ENCODE measurements at places on chromosomes 16 and 17.

- no peak for DNase-seq
Observed at GRCh38 chr17:74078363-74078941, 125.0 kb upstream of the RPL38 start.

DNA sequence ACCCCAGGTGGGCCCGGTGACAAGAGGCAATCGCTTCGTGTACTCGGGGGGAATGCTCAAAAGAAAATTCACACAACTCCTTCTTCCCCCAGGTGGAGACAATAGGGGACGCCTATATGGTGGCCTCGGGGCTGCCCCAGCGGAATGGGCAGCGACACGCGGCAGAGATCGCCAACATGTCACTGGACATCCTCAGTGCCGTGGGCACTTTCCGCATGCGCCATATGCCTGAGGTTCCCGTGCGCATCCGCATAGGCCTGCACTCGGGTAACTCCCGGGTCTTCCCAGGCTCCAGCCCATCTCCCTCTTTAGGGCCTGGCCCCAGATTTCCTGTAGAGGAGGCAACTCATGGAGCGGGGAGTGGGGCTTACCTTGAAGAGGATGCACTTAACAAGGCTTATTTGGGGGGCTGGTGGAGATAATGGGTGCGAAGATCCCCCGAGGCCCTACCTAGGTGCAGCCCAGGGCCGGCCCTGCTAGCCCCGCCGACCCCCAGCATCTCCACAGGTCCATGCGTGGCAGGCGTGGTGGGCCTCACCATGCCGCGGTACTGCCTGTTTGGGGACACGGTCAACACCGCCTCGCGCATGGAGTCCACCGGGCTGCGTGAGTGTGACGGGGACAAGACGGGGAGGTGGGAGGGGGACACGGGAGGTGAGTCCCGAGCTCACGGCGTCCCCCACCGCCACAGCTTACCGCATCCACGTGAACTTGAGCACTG is 13.0 kb downstream of the GUCY2D start:
- no peak for DNase-seq

DNA sequence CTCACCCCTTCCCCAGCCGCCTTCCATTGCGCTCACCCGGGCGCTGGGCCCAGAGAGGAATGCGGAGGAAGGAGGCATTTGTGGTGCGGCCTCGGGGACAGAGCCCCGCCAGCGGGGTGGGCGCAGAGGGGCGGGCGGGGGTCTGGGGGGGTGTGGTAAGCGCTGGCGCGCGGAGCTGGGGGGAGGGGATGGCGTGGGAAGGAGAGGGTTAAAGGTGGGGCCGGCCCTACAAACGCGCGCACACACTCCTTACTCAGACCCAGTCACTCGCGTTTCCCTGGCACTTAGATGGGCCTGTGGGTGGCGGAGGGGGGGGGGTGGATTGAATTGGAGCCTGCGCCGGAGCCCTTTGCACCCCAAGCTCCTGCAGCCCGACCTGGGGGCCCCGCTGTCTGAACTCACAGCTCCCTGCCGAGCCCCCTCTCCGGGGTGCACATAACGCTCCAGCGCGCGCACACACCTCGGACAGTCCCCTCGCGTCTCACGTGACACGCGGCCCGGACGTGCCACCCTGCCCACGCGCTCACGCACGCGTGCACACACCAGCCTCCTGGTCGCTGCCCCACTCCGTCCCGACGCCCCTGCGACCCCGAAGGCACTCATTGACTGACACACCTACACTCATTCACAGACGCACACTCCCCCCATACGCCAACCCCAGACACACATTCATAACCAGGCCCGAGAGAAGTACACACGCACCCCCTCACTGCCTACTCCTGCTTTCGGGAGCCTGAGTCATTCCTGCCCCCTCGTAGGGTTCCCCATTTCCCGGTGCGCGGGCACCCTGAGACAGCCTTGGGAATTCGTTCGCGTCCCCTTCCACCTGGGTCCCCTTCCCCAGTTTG is 844 bp downstream of the TBKBP1 start:
- DNase-seq = peak; percentile 42

GRCh38 chr16:19815418-19815817 is 69.2 kb downstream of the GPRC5B start:
- DNase-seq = no peak

DNA sequence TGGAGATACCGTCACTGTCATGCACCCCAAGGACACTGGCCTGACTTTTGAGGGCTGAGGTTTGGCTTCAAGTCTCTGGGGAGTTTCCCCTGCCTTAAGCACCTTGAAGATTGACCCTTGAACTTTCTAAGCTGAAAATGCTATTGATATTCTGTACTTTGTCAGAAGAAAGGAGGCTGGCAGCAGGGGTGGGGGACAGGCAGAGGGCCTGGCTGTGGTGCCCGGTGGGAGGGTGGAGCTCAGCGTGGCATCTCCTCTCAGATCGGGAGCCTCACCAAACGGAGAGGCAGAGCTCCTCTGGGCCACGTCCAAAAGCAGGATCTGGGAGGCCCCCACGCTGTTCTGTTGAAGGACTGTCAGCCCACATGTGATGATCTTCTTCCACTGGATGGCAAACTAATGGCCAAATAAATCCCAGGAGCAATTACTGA is 305.2 kb upstream of the IRX3 start:
- no peak for DNase-seq

DNA sequence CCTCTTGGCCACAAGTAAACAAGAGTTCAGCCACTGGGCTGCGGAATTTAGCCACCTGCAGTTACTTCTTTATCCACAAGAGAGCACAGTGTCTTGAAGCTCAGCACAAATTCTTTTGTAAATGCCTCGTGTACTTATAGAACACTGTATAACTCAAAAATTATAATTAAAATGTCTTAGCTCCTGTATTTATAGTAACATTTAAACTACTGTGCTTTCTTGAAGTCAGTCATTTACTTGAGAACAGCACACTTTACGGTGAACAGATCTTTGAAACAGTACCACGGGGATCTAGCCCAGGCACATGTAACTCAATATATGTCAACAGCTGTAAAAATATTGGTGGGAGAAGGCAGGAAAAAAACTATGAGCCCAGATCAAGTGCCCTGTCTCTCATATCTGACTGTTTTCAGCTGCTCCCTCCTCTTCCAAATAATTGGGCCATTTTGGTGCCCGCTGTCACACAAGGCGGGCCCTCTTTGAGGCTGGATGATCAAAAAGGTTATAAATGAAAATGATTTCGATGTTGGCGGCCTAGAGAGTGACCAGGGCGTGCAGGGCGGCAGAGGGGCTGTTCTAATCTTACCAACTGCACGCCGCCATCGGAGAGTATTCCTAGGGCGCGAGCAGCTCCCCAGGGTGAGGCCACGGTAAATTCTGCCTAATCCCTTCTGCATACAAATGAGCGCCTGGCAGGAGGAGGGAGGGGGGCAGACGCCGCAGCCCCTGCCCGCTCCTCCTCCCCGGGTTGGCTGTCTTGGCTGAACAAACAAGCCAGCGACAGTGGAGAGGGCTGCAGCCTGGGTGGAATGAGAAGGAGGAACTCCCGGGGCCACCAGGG is 183.2 kb downstream of the C16orf78 start:
- no peak for DNase-seq

GRCh38 chr17:18031955-18032354 is 7.0 kb downstream of the ATPAF2 start:
- DNase-seq = no peak

GRCh38 chr17:39305978-39306377 is 80.2 kb upstream of the STAC2 start:
- DNase-seq = no peak

DNA sequence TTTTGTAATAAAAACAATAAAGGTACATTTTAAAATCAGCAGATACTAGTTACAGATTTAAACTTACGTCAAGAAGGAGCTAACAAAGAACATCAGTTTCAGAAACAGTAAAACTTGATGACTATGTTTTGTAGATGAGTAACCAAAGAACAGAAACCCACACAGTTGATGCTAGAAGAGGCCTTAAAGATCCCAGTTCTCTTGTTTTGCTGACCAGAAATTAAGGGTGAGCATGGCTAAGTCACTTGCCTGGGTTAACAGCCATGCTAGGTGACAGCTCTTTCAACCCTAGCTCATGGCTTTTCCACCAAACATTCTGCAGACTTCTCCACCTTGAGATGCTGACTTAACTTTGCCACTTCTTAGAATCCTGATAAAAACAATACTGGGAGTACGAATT is 26.4 kb downstream of the STX8 start:
- no peak for DNase-seq

DNA sequence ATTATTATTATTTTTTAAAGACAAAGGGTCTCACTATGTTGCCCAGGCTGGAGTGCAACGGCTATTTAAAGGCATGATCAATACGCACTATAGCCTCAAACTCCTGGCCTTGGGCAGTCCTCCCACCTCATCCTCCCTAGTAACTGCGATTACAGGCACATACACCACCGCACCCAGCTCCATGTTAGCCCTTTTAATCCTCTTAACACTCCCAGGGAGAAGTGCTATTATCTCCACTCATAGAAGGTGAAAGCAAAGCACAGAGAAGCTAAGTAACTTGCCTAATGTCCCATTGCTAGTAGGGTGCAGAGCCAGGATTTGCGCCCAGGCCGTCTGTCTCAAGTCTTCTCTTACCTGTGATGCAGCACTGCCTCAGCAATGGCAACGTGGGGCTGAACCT is 5.0 kb downstream of the HAS3 start:
- no peak for DNase-seq

GRCh38 chr17:42669705-42669976 is 7.2 kb downstream of the PLEKHH3 start:
- DNase-seq = no peak

DNA sequence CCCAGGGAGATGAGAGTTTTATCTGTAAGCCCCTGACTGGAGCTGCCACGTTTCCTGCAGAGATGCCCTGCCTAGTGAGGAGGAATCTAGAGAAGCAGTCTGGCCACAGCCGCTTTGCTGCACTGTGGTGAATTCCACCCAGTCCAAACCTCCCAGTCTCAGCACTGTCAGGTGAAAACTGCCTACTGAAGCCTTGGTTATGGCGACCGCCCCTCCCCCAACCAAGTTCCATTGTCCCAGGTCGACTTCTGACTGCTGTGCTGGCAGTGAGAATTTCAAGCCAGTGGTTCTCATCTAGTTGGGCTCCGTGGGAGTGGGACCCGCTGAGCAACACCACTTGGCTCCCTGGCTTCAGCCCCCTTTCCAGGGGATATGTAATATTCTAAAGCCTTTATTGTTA is 10.2 kb upstream of the LYZL6 start:
- DNase-seq = no peak

DNA sequence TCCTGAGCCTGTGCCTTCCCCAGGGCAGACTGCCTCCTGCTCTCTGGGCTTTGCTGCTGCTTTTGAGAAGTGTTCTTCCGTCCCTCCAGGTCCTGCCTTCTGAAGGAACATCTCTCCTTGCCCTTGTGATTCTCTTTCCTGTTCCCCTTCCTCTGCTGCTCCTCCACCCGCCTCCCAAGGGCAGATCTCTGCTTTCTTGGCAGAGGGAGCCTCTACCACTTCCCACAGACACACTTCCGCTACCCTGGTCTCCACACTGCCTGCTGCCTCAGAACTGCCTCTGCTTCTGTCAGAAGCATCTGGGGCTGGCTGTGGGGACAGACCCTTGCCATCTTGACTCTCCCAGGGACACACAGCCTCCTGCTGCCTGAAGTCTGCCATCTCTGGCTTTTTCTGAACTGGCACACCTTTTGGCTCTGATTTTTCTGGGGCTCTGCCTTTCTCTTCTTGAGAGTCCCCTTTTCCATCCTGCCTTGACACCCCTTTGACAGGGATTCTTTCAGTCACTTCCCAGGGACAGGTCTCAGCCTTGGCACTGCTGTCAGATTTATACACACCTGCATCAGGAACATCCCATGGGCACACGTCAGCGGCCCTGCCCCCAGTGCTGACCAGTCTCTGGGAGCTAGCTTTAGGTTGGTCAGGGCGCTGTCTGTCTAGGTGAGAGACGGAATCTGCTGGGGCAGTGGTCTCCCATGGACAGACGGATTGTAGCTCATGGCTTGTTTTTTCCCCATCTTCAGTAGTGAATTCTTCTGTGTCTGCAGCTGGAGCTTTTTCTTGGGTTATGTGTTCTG is 16.6 kb downstream of the GPR179 start:
- peak; percentile 55 for DNase-seq

DNA sequence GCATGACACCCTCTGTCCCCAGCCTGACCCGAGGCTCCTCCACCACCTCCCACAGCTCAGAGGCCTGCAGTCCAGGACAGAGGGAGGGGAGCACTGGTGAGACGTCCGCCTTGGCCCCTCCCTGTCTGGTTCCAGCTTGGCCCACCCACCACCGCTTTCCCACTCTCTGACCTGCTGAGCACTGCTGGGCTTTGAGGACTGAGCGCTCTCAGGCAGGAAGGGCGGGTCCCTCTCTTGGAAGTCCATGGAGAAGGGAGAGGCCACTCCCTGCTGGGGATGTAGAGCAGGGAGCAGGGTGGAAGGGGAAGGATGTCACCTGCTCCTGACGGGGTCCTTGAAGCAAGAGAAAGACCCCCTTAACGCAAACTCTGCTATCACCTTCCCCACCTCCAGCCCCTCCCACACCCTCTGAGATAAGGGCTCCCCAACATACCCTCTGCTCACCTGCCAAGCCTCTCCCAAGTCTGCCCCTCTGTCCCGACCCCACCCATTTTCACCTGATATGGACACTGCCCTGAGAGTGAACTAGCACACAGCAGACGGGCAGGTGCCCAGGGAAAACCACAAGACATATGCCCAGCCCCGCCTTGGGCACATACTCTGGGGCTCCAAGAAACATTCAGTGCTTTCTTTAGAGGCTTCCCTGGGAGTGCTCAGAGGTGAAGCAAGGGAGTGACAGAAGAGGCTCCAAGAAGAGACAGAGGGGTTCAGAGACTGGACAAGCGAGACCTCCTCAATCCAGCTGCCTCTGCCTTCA is 1.4 kb downstream of the OSBPL7 start:
- DNase-seq = no peak

DNA sequence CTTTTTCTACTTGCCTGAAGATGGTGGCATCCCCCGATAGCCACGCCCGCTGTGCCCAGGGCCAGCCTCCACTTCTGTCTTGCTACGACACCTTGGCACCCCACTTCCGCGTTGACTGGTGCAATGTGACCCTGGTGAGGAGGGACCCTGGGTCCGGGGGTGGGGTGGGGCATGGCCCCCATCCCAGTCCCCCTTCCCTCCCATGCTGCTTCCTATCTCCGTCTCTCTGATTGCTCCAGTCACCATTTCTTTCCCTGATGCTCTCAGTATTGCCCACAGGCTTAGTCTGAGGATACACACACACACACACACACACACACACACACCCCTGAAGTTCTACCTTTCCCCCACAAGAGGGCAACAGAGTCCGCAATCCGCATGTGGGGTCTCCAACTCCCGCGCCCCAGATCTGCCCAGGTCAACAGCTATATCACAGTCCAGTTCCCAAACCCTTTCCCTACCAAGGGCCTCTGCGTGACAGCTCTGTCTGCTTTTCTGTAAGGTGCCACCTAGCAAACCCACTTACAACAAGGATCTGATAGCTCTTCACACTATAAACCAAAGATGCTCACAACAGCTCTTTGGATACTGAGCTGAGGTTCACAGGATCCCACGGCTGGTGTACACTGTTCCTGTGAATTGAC is 3.4 kb downstream of the SGCA start:
- DNase-seq = peak; percentile 66

Data from CD14-positive monocyte (primary cell).